ENCODE measurements at places on chromosomes 13 and 19.
A peak's percentile ranks its signal among the peaks of the same experiment; 100 is the strongest.

GRCh38 chr13:75675421-75675820, 39.3 kb downstream of the LMO7 start:
- no peak for DNase-seq

GRCh38 chr13:49256841-49257240, 9.1 kb downstream of the CDADC1 start:
- DNase-seq = no peak

GRCh38 chr13:66430269-66430668, 799.9 kb downstream of the PCDH9 start:
- no peak for DNase-seq

- DNase-seq = no peak
Observed at GRCh38 chr19:17323964-17324332, 10.7 kb downstream of the ANO8 start.

GRCh38 chr13:89750371-89750770, 1597.1 kb upstream of the MIR17HG start:
- no peak for DNase-seq

- DNase-seq = peak; percentile 36
Observed at GRCh38 chr19:51365211-51365964, 800 bp downstream of the ETFB start.

DNA sequence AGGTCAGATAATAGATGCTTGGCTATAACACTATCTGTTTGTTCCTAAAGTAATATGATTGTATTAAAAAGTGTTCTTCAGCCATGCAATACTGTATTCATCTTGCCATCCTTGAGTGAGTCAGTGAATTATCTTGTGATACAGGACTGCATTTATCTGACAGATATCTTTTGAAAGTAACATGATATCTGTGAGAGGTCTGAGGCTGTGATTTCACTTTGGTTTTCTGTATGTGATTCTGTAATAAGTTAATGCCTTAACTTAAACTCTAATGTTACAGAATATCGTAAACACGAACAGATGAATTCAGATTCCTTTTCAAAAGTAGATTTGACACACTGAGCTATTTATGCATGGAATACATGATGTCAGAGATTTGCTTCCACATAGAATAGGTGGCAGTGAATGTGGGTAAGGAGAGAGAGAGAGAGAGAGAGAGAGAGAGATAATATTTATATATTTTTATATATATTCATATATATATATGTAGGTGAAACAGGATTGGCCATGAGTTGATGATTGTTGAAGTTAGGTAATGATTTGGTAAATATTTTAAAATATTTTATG, 97.9 kb upstream of the RNF113B start:
- DNase-seq = no peak

DNA sequence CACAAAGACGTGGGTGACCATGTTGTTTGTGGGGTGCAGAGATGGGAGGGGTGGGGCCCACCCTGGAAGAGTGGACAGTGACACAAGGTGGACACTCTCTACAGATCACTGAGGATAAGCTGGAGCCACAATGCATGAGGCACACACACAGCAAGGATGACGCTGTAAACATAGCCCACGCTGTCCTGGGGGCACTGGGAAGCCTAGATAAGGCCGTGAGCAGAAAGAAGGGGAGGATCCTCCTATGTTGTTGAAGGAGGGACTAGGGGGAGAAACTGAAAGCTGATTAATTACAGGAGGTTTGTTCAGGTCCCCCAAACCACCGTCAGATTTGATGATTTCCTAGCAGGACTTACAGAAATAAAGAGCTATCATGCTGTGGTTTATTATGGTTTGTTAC, 5.6 kb downstream of the KLK2 start:
- peak; percentile 41 for DNase-seq

DNA sequence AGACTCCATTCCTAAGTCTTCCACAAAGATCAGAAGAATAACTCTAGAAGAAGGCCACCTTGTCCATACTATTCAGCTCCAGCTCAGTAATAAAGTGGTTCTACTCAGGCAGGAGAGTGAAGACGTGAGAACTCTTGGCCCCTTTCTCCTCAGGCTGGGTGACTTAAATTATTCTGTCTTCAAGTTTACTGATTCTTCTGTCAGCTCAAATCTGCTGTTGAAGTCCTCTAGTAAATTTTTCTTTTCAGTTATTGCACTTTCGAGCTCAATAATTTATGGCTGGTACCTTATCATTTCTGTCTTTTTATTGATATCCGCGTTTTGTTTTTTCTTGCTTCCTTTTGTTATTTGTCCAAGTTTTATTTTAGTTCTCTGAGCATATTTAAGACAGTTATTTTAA, 922.3 kb upstream of the PCDH9 start:
- no peak for DNase-seq

DNA sequence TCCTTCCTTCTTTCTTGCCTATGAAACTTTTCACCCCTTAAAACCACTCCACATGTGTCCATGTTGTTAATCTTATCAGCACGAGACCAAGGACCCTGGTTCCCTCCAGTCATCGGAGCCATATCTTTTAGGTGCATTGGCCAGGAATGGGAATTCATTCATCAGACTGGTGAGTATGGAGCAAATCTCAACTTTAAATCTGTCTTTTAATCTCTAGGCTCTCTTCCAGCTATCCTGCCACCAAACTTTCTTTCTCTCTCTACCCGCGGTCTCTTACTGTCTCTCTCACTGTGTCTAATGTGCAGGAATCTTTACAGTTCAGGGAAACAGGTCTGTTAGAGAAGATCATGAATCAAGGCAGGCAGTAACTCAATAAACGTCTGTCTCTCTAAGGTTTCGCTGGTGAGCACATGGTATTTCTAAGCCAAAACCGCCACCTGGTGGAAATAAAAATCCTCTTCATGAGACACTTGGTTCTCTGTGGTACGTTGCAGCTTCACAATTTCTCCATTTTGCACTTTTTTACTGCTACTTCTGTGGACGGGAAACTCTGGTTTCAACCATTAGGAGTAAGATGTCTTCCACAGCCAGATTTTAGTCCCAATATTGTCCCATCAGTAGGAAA, 16.1 kb downstream of the LGALS16 start:
- DNase-seq = peak; percentile 82

GRCh38 chr19:46842791-46843190, 7.9 kb downstream of the AP2S1 start:
- no peak for DNase-seq

DNA sequence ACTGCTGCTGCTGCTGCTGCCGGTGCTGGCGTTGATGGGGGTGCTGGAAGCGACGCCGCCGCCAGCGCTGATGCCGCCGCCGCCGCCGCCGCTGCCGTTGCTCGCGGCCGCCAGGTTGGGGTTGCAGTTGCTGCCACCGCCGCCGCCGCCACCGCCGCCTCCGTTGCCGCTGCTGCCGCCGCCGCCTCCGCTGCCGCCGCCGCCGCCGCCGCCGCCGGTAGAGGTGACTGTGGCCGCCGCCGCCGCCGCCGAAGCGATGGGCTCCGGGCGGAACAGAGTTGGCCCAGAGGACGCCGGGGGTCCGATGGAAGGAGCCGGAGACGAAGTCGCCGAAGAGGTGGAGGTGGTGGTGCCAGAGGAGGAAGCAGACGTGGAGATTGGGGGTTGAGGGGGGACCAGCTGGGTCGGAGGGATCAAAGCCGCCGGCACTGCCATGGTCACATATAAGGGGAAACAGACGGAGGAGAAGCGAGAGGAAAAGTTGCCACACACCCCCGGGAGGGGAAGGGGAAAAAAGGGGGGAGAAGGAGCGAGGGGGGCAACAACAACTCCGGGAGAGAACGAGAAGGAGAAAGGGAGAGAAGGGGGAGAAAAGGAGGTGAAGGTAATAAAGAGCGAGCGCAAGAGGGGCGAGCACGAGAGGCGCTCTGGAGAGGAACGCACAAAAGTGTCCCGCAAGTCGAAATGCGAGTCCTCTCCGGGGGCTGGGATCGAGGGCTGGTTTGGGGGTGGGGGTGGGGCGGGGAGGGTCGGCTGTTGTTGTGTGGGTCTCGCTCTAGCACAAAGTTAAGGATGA, 471 bp downstream of the DACH1 start:
- DNase-seq = no peak
